SHP77 treated with DMSO at 0.1 percent for 48 hours (cell line): ENCODE measurements at places on chromosomes 3 and 15.
A peak's percentile ranks its signal among the peaks of the same experiment; 100 is the strongest.

DNA sequence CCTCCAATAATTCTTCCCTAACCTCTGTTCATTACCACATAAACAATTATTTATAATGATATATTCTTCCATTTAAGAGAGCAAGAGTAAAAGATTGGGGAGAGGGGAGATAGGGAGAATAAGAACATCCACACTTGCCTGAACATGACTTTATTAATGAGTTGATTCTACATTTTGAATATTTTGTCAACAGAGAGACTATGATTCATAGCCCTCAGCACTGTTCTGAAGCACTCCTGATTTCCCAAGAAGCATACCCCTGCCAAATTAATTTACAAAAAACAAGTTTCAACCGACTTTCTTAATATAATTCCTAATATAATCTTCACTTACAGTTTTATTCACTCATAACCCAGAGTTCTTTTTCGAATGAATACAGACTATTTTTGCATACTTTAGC is 828.8 kb downstream of the ROBO2 start:
- DNase-seq, result no peak

GRCh38 chr3:111636366-111636885 is 41.3 kb upstream of the ZBED2 start:
- no peak for DNase-seq

- no peak for DNase-seq
Measured at GRCh38 chr3:13866041-13866965, 13.6 kb downstream of the WNT7A start.

GRCh38 chr3:13702286-13702685 is 153.4 kb downstream of the FBLN2 start:
- no peak for DNase-seq

DNA sequence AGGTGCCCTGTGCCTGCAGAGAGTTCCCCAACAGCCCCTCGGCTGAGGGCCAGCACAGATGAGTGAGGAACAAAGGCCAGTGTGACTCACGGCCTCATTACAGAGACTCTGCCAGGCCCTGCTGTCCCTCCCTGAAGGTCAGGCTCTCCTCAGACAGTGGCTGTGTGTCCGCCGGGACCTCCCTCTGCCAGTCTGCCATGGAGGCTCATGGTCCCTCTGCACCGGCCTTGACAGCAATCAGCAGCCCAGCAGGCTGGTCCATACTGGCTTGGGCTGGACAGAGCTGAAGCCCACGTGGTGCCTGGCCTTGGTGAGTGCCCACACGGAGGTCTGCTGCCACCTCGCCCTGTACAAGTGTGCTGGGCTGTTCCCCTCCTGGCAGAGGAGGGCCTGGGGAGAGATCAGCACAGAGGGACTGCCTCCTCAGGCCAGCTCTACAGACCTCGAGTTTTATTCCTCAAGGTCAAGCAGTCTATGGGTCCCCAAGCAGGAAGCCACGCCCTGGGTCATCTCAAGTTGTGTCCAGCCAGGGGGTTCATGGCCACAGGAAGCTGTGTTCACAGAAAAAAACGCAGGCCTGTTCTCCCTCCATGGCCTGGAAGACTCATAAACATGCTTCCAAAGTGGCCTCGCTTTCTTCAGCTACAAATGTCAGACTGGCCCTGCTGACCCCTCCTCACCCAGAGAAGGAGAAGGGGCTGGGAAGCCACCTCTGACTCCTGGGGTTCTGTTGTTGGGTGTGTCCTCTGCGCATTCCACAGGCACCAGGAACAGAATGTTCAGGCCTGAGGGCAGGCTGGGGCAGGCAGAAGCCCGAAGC is 27.0 kb downstream of the SLC41A3 start:
- DNase-seq, result peak; percentile 29

DNA sequence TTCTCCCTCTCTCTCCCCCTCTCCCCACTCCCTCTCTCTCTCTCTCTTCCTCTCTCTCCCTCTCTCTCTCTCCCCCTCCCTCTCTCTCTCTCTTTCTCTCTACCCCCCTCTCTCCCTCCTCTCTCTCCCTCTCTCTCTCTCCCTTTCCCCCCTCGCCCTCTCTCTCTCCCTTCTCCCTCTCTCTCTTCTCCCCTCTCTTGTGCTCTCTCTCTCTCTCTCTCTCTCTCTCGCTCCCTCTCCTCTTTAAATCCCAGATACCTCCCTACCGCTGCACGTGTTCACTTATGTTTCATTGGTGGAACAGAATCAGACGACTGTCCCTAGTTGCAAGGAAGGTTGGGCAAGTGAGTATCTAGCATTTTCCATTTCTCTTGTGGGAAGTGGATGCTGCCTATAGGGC is 166.5 kb downstream of the EBLN2 start:
- no peak for DNase-seq

DNA sequence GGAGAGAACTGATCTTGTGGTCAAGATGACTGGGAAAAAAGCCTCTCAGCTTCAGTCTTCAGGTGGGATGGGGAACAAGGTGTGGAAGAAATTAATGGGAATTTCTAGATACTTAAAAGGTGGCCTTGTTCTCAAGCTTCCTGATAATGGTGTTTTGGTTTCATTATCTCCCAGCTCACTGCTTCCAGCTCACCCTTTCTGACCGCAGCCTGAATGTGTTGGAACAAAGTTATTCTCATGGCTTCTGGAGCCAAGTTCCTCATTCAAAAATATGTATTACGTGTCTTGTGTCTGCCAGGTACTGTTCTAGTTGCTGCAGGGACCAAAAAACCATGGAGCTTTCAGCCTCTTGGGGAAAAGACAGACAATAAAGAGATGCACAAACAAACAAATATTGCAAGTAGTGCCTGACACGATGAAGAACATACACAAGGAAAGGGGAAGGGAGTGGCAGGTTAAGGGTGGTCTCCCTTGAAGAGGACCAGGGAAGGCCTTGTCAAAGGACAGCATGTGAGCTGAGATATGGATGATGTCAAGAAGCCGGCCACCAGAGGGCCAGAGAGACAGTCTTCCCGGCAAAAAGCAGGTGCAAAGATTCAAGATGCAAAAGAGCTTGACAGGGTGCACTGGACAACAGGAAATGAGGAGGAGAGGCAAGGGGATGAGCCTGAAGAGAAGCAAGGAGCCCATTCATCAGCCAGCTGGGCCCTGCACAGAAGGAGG is 35.5 kb downstream of the ARRDC4 start:
- no peak for DNase-seq

GRCh38 chr3:194112120-194113106 is 23.5 kb upstream of the HES1 start:
- DNase-seq, result no peak

DNA sequence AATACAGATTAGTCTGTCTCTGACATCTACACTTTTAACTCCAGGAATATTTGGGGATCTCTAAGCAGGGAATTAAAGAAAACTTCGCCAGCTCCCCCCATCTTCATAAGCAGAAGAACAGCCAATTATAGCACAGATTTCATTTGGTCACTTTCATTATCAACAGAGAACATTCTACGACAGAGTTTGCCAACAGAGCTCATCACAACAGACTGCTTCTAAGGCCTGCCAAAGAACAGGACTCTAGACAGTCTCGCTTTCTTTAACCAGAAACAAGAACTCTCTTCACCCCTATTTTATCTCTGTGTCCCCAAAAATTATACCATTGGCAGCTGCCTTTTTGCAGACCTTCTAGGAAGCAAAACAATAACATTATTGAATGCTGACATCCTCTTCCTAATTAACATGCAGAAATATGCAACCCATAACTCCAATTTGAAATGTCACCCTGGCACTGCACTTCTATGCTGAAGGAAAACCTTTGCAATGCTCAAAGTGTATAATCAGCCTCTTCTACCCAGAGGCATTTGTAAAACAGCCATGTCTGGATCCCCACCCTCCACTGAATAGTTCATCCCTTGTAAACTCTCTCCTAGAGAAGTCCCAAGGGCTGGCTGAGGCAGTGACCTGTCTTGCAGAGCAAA is 552.8 kb downstream of the MAGI1 start:
- no peak for DNase-seq

GRCh38 chr15:89917442-89918101 is 4.8 kb upstream of the ARPIN start:
- DNase-seq, result no peak

GRCh38 chr15:52667597-52667996 is 11.6 kb downstream of the ATOSA start:
- DNase-seq, result no peak
